Esophagus muscularis mucosa (tissue), 4 donors: ENCODE measurements at places on chromosomes 11 and 22.

DNA sequence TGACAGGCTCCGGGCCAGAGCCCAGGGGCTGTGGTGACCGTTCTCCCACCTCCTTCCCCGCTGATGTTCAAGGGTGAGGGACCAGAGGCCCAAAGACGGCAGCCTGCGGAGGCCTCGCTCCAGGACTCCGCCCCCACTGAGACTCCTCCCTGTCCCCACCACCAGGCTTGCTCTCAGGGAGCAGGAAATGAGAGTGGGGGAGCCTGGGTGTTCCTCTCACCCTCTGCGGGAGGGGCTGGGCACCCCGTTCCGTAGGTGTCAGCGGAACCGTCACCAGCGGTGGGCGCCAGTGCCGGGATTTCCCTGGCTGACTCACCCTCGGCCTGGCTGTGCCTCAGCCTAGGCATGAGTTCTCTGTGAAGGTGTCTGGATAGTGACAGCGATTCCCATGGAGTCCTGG is 15.7 kb downstream of the DAGLA start:
- peak; percentile 93 for DNase-seq

GRCh38 chr11:134200688-134201087 is 23.1 kb downstream of the NCAPD3 start:
- DNase-seq = no peak

DNA sequence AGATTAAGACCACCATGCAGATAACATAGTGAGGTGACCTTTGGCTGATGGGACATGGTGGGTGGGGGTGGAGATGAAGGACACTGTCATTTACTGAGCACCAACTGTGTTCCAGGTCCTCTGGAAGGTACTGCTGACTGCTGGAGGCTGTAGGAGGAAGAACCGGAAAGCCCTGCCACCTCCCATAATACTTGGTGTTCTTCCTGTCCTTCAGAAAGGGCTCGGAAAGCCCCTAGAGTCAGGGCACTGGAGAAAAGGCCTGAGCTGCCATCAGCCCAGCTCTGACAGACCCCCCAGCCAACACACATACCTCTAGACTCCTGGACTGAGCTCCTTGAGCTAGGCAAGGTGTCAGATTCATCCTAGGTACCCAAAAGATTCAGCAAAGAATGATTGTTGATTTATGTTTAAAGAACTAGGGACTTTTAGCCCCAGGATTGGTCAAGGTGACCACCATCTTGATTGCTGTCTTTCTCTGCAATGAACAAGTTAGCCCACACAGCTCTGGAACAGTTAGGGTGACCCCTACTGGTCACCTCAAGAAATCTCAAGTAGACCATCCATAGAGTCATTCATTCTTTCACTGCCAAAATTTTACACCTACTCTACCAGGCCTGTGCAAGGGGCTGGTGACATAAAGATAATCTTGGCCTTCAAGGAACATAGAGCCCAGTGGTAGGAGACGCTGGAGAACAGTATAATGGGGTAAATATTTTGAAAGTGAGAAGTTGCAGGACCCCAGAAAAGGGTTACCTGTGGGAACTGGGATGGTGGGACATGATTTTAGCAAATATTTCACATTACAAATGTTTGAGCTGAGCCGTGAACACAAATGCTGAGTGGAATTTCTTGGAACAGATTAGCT is 39.4 kb downstream of the IRAG1 start:
- DNase-seq = no peak

DNA sequence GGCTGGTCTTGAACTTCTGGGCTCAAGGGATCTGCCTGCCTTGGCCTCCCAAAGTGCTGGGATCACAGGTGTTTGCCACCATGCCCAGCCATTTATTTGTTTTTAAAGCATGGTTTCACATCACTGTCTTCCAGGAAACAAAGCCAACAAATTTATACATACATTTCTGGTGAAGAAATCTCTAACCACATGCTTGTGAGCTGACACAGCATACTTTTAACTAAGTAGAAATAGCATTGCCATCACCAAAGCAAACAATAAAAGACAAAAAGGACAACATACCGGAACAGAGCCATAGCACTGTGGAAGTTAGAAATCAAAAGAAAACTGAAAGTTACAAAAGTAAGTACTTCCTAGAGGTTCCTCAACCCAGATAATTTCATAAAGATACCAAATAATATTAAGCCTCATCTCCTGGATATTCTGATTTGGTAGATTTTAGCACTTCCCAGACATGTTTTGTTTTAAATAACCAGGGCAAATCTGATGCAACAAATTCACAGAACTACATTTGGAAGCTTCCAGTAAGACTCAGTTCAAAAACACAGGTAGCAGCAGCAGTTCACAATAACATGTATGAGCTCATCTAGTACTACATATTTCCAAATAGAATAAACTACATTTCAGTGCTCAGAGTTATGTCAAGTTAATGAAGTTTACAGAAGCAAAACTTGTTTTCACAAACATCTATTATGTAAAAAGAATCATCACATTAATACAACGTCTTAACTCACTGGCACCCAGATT is 70.6 kb downstream of the RRAS2 start:
- no peak for DNase-seq

DNA sequence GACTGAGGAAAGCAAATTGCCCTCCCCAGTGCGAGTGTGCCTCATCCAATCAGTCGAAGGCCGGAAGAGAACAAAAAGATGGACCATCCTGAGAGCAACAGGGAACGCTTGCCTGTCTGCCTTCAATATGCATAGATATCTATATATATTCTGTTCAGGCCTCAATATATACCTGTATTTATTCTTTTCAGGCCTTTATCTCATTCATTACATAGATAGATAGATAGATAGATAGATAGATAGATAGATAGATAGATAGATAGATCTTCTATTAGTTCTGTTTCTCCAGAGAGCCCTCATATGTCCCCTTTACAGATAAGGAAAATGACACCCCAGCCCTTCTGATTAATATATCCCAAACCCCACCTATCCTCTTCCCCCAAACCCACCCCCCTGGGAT is 55.1 kb upstream of the LMO2 start:
- DNase-seq = no peak

DNA sequence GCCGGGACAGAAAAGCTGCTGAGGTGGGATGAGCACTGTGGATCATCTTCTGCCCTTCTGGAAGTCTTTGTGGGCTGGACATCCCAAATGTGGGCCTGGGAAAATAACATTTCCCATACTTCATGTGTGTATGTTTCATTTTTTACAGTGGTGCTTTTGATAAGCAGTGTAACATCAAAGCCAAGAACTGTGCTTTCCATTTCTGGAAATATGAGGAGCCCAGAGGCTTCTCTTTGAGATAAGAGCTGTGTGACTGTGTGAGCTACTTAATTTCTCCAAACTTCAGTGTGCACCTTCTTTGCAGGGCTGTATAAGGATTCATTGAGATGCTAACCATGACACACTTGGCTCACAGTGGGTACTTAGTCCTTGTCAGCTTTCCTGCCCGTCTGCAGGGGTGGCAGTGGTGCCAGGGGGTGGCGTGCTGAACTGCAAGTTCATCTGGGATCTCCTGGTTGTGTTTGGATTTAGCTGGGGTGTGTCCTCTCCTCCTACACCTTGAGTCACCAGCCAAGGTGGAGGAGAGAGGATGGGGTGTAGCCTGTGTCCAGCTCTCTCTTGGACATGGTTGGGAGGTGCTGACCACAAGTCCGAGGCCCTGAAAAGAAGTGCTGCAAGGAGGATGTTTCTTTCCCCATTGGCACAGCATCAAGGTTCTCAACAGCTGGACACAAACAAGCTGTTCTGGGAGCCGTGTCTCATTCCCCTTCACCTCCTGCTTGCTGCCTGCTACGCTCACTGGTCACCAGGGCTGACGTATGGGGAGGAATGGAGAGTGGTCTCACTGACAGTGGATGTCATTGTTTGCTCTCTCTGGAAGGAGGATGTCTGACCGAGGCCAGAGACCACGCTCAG is 139.4 kb downstream of the TEAD1 start:
- no peak for DNase-seq
